ENCODE measurements at places on chromosomes 5 and 9.
A peak's percentile ranks its signal among the peaks of the same experiment; 100 is the strongest.

DNA sequence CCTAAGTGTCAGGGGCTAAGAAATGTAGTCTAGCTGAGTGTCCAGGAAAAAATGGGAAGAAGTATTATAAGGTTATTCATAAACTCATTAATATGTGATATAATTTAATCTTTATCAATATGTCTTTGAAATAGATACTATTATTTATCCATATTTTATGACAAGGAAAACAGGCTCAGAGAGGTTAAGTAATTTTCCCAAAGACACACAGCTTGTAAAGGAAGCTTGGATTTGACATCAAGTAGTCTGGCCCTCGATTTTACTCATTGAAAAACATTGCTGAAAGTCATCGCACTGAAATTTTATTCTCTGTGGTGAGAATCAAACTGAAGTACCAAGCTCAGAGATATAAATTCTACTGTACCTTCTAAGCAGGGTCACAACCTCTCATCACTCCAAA, 276.9 kb downstream of the MSX2 start:
- DNase-seq: no peak

DNA sequence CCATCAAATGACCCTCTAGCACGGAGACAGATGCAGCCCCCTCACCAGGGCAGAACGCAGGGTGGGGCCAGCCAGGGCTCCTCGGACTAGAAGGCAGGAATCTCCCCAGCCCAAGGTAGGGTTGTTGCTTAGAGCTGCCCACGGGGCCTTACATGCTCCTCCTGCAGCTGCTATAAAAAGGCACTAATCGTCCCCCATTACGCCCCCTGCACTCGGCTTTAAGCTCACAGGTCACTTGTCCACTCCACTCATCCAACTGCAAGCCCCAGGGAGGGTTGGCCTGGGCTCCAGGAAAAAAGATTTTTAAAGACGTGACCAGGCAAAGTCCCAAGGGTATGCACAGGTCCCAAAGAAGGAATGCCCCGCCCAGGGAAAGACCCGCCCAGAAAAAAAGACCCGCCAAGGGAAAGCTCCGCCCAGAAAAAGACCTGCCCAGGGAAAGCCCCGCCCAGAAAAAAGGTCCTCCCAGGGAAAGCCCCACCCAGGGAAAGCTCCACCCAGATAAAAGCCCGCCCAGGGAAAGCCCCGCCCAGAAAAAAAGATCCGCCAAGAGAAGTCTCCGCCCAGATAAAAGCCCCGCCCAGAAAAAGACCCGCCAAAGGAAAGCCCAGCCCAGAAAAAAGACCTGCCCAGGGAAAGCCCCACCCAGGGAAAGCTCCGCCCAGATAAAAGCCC, 11.1 kb downstream of the GRIN1 start:
- no peak for DNase-seq

DNA sequence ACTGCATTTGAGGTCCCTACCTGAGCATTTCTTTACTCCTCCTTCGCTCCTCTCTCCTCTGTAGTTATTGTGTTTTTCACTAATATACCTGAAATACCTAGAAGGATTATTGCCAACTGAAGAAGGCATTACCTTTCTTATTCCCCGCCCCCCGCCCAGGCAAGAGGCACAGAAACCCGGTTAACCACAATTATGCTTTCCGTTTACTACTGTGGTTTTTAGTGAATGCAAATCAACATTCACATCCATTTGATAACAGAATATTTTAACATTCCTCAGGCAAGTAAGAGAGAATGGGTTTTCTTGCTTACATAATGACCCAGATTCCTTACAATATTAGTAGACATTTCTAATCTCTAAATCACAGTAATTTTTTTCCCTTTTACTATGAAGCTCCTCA, 136.9 kb downstream of the PCSK5 start:
- no peak for DNase-seq

- no peak for DNase-seq
Observed at GRCh38 chr9:20236676-20237075, 385.6 kb downstream of the MLLT3 start.

DNA sequence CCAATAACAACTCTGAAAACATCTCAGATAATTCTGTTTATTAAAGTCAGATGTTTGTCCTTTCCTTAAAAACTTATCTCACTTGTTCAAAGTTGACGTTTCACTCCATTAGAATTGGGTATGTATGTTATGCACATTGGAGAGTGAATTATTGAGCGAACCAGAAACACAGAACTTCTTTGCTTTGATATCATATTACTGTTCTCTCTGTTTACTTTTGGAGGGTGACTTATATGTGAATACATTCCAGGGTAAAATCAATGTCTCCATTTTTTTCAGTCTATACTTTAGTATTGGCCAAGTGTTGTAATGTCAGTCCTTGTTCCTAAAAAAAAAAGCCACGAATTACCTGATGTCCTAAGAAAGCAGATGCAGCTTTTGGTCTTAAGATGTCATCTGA, 307.4 kb downstream of the CSNK1G3 start:
- DNase-seq: no peak

DNA sequence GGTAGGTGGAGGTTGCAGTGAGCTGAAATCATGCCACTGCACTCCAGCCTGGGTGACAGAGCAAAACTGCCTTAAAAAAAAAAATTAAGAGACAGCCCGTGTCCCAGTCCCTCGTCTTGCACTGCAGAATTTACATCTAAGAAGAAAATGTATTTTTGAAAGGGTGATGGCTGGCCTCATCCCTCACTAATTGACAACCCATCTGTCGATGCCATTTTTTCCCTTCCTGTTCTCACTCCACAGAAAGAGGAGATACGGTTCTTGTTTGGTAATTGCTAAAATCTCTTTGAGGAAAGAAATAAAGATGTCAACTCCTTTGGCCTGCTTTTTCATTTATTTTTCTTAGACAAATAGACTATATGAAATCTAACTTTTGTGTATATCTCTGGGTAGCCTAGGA, 2.4 kb upstream of the LSM11 start:
- DNase-seq: no peak

DNA sequence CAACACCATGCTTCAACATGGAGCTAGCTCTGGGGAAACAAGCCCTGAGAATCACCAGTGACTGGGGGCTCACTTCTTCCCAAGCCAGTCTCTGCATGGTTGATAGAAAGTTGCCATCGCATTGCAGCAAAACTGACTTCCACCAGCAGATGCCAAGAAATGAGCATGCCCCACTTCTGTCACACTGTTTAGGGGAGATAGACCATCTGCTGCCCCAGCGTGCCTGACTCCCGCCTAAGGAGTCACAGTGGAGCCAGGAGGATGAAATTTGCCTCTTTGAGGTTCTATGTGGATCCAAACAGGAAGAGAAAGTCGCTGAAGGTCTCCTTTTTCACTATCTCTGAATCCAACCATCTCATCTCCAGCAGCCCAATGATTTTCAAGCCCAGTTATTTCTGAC, 116.7 kb upstream of the SLIT3 start:
- no peak for DNase-seq

DNA sequence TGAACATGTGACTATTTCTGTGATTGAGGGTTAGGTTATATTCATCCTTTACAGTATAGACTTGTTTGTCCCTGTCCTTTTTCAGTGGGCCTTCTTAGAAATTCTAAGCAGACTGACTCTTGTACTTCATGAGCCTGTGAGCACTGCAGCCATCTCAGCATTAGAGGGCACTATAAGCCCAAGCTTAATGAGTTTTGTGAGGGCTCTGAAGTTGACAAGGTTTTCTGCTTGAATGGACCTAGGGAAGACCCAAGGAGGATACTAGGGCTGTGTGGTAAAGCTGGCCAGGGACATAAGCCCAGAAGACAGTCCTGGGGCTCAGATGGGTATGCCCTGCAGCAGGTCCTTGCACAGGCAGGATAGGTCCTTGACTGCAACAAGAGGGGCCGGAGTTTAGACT, 126.5 kb downstream of the MRPS30 start:
- DNase-seq: no peak

- DNase-seq: peak; percentile 2
Observed at GRCh38 chr9:3682186-3682585, 156.4 kb upstream of the RFX3 start.

- no peak for DNase-seq
Observed at GRCh38 chr9:128145536-128145935, 3.7 kb upstream of the LCN2 start.

DNA sequence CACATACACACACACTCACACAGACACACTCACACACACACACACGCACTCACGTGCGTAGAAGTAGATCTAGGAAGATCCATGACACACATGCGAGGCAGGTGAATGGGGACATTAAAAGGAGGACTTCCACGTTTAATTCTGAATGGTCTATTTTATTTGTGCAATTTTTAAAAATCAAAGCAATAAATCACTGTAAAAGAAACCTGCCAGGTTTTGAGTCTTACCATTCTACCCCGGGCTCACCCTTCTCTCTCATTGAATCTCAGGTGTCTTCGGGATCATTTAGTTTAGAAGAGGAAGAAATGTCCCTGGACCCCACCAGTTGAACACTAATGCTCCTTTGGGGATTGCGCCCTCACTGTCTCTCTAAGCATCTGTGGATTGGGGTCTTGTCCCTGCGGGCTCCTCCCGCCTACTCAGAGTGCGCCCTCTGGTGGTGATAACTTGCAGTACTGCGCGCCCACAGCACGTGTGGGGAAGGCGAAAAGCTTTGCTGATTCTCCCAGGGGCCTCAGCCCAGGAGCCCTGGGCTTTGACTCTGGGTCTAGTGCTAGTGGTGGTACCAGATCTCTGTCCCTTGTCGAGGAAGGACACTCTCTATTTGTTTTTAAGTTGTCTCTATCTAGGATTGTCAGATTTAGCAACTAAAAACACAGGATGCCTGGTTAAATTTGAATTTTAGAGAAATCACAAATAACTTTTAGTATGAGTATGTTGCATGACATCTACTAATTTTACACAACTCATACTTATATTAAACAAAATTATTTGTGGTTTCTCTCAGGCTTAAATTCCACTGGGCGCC, 34.8 kb downstream of the BOD1 start:
- DNase-seq: no peak

DNA sequence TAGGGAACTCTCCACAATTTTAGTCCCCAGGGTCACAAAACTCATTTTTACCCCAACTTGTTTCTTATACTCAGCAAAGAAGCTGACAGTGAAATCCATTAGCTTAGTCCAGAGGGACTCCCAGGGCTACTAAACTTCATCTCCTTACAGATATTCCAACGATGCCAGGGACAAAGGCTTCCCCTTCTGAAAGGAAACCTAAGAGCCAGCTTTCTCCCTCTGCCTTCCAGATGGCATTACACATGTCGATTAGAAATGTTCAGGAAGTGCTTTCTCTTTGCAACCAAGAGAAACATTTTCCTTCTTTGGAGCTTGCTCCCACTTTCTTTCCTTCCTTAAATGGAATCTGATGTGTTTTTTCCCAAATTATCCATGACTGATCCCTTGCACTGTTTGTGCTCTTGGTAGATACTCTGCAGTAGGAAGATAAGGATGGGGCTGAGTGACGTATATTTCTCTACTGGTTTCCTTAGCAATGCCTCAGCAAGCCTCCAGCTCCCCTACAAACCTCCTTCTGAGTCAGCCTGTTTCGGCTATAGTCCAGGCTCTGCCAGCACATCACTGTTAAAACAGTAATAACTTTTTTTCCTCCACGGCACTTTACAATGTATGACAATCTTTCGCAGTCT, 43.0 kb upstream of the HTR4 start:
- peak; percentile 23 for DNase-seq

- DNase-seq: no peak
Observed at GRCh38 chr5:7615566-7616061, 219.7 kb downstream of the ADCY2 start.

DNA sequence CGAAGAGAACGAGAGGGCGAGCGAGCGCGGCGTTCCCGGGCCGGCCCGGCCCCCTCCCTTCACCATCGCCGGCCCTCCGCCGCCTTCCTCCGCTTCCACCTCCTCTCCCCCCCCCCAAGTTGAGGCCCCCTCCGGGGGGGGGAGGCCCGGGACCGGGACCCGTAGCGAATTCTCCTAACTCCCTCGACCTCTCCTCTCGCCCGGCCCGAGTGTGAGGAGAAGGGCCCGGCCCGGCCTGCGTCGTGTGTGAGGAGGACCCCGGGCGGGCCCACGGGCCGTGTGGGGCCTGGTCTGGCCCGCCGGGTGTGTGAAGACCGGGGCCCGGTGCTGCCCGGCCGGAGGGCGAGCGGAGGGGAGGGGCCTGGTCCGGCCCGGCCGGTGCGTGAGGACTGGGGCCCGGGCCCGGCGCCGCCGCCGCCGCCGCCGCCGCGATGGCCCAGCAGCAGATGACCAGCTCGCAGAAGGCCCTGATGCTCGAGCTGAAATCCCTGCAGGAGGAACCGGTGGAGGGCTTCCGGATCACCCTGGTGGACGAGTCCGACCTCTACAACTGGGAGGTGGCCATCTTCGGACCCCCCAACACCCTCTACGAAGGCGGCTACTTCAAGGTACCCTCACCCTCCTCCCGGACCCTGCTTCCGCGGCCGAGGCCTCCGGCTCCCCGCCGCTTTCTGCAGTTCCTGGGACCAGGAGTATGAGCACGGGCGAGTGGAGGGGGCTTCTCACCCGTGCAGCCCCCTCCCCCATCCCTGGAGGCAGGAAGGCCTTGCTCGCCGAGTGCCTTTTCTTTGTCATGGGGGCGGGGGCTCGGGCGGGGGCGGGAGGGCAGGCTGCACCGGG, 587 bp downstream of the UBE2R2 start:
- DNase-seq: no peak

GRCh38 chr9:4750023-4750673, 9.1 kb upstream of the AK3 start:
- DNase-seq: no peak

DNA sequence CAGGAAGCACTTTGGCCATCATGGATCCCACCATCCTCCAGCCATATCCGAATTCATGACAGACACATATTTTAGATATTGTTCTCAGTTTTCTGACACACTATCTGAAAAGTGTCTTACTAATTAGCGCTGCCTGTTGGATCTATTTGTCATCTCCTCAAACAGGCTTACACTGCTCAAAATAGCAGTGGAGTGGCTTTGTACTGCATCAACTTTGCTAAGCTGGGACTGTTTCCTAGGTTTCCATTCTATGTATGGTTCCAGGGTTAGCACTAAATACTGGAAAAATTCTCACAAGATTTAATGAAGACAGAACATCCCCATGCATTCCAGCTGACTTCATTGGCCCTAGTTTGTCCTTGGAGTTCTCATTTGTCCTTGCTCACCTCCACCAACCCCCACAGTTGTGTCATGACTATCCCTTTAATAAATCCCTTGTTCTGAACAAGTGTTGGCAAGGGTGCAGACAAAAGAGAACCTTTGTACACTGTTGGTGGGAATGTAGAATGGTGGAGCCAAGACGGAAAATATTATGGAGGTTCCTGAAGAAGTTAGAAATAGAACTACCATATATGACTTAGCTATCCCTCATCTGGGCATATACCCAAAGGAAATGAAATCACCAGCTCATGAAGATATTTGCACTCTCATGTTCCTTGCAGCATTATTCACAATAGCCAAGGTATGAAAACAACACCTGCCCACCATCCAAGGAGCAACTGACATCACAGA, 136.5 kb upstream of the RAI14 start:
- DNase-seq: no peak

DNA sequence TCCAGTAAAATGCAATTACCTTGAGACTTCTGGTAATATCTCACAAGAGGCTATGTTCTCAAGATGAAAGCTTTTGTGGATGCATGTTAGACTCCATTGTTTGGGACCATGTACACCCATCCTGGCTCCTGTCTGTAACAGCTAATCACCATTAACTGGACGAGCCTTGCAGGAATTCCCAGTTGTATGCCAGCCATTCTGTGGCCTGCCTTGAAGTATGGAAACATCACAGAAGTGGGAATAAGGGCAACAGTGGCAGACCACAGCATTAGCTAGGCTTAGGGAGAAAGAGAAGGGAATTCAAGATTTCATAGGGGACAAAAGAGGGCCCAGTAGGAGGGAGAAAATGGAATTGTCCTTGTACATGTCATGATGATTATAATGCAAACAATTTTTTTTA, 79.0 kb downstream of the RORB start:
- no peak for DNase-seq
